Muscle of leg (tissue), 16 donors: ENCODE measurements at places on chromosomes 11 and 22. TPM values are rescaled to one million over a fixed set of nuclear protein-coding genes. Genes with fewer than 3 reads are reported as not detected.

SMIM38 gene
- 0.98 TPM for total RNA-seq

DNA sequence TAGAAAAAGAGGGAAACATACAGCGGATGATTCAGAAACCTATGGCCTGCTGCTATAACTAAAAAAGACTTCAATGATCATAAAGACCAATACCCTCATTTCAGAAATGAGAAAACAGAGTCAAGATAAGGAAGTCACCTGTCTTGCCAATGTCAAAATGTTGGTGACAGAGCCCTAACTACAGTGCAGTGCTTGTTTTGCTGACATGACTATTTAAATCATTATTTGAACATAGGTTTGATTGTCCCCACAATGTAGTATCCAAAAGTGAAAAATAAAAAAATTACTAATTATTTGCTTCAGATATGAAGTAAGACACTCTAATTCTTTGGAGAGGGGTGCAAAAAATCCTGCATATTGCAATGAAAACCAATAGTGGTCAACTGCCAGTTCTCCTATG lies 115.7 kb downstream of the SOX6 start:
- no peak for DNase-seq

DNA sequence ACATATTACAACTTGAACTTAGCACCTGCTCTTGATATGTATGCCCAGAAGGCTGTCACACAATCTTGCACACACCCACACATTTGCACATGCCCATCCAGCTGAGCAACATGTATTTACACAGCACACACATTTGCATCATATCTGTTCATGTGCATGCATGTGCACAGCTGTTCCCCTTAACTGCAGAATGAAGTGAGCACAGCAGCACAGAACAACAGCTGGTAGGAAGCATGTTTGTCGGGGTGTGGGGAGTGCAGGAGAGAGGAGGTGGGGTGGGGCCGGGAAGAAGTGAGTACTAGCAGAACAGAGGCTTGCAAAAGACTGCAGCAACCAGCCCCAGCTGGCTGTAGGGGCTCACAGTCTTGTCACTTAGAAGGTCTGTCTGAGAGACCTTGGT lies 296.5 kb downstream of the KIRREL3 start:
- peak; percentile 24 for DNase-seq

DNA sequence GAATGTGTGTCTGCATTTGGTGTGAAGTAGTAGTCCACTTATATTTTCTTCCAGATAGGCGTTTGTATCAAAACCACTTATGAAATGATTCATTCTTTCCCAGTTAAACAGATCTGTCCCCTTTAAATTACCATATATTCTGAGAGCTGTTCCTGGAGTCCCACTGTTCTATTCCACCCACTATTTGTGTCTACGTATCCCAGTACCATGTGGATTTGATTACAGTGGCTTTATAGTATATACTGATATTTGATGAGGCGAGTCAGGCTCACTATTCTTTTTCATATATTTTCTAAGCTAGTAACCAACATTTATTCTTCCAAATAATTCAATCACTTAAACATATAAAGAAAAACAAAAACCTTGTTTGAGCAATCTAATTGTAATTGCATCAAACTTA lies 81.9 kb upstream of the RASSF10 start:
- DNase-seq, result peak; percentile 41

- peak; percentile 70 for DNase-seq
These were observed 21.6 kb downstream of the APOL5 start for GRCh38 chr22:35739076-35739930.
